ENCODE measurements at places on chromosomes 12 and 14.
A peak's percentile ranks its signal among the peaks of the same experiment; 100 is the strongest.

DNA sequence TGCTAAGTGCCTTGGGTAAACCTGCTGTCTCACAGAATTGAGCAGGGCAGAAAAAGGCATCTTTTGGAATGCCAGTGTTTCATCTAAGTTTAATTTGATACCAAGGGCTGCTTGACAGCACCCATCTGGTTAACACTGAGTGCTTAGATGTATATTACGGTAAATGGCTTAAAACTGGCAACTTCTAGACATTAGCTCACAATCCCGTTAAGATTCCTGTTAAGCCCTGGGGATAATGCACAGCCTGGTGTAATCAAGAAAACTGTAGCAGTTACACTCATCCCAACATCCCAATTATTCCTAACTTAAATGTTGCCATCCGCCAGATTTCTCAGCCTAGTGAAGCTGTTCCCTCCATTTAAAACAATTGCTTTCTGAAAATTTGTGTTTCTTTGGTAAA is 29.9 kb downstream of the PPFIBP1 start:
- no peak for DNase-seq

DNA sequence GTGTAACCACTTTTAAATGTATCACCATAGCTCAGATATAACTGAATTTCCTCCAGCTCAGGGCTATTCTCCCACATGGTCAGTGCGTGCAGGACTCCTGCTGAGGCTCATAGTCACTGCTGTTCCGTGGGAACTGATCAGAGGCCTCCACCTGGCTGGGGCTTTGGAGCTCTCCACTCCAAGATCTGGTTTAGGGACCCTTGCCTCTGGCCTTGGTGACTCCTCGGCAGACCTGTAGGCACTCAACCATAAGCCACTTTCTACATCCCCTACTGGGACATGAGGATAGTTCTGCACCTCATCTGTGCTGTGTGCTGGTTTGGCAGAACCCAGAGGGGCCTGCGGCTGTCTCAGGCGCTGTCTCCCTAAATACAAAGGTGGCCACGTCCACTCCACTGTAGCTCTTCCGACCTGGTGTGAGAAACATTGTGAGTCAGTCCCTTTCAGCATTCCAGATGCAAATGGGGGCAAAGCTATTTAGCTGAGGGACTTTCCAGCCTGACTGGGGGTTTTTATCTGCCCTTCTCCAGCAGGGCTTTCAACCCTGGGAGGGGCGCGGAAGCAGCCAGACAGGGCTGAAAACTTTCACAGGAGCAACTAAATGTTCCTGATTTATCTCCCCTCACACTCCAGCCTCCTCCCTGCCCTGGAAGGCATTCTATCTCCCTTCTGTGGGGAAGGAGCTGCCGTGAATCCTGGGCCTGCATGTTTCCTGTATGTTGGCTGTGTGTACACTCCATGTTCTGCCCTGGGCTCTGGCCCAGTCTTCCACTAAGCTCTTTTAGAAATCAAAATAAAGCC is 218.3 kb upstream of the DAAM1 start:
- DNase-seq: peak; percentile 64

DNA sequence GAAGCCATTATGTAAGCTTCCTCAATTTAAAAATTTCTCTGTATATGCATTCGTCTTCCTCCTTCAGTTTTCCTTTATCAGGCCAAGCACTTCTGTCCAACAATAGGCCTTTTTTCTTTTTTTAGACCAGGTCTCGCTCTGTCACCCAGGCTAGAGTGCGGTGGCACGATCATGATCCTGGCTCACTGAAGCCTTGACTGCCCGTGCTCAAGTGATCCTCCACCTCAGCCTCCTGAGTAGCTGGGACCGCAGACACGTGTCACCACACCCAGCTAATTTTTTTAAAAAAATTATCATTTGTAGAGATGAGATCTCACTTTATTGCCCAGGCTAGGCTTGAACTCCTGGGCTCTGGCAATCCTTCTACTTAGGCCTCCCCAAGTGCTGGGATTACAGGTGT is 25.8 kb downstream of the TAOK3 start:
- DNase-seq: no peak

GRCh38 chr12:32482226-32482625 is 82.9 kb downstream of the FGD4 start:
- DNase-seq: no peak

GRCh38 chr12:97875064-97875463 is 412.5 kb downstream of the RMST start:
- DNase-seq: peak; percentile 27

DNA sequence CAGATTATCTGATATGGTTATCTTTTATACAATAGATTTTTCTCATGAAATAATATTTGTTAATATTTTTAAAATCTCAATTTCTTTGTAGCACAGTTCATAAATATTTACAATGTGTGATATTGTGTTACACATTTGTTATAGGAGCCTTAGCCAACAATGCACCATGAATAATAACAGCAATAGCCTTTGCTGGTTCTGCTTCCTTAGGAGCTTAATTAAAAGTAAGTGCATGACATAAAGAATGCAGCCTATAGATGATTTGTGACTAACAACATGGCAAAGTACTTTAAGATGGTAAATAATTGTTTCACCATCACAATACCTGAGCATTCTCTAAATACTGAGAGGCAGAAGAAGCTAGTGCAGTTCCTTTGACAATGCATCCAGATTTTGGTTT is 156.3 kb upstream of the RASSF8 start:
- DNase-seq: peak; percentile 24

GRCh38 chr12:90826036-90826435 is 128.9 kb downstream of the CCER1 start:
- no peak for DNase-seq

DNA sequence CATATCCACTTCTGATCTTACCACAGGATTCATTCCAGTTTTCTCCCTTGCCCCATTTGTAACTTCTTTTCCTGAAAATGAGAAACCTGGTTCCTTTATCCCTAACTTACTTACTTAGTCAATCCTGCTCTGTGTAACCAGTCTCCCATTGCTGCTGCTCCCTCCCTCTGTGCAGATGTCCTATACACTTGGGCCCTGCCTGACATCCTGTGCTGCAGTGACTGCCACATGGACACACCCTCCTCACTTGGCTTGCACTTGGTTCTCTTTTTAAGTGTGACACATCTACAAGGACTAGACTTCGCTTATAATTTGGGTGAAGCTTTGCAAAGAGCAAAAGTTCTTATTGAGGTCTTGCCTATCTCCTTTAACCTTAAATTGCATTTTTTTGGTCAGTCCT is 51.4 kb downstream of the FGD4 start:
- DNase-seq: no peak

DNA sequence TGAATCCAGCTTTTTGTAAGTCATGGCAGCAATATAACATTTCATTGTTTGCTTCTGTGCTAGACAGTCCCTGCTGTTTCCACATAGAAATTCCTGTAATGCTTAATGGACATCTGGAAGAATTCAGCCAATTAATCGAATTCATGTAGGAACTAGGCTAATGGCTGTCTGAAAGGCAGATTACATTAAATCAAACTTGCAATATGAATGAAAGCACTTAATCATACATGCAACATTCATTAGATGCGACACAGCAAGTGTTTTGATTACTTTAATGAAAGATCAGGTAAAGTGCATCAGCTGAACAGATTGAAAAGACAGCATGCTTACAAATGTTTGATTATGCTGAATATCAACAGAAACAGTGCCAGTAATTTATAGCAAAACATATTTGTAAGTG is 24.1 kb upstream of the INSM2 start:
- DNase-seq: no peak

DNA sequence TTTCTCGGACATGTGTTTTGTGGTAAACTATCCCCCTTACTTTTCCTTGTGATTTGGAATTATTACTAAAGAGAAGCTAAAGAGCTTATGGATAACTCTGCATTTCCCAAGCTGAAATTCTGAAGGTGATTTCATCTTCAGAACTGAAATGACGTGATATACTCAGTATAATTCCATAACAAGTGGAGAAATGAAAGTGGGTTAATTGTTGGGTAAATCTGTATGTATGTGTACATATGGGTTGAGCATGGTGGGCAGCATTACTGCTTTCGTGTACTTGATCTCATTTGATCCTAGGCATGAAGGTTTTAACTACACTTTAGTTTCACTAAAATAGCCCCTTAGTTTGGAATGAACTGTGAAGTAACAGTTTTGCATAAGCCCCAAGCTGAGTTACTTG is 4.1 kb downstream of the YY1 start:
- no peak for DNase-seq

DNA sequence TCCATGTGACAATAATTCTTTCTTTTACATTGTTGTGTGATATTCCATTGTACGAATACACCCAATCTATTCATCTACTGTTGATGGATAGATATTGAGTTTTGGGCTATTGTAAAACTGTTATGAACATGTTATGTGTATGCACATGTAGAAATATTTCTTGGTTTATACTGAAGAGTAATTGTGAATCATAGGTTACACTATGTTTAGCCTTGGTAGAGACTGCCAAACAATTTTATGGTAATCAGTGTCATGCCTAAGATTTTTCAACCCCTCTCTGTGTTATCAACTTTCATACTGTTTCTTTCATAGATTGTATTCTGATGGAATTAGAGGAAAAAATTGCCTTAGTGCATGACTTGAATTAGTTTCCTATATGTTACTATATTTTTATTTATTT is 39.5 kb downstream of the FRMD6 start:
- DNase-seq: no peak

GRCh38 chr14:90732718-90733117 is 83.5 kb downstream of the TTC7B start:
- no peak for DNase-seq

DNA sequence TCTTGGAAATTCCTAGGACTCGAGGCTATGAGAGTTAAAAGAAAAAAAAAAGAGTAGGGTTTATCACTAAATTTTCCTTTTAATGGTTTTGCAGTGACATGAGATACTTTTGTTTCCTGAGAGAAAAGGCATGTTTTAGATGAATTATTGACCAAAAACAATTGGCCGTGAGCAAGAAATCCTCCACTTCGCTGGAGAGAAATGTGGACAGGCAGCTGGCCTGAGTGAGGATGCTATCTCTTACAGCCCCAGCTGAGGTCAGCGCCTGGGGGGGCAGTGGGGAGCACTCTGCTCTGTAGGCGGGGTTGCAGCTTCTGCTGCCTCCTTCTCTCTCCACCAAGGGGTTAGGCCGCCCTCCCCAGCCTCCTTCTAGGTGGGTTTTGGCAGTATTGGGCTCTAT is 54.7 kb downstream of the PRIMA1 start:
- DNase-seq: no peak

GRCh38 chr12:106386813-106387535 is 29.4 kb downstream of the POLR3B start:
- no peak for DNase-seq

GRCh38 chr12:90199006-90199405 is 490.4 kb upstream of the ATP2B1 start:
- DNase-seq: no peak

DNA sequence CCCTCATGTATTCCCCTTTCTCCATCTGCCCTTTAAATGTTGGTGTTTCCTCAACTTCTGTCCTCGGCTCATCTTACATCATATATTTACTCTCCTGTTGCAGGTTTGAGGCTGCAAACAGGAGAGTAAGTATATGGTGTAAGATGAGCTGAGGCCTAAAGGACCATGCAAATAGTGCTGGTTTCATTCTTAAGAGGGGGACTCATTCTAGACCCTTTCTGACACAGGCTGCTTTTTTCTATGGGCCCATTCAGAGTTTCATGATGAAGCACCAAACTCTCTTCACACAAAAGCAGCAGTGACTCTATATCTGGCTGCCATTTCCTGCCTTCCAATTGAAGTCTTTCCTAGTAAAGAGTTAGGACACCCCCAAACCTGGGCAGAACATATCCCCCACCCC is 218.5 kb downstream of the PHLDA1 start:
- no peak for DNase-seq

GRCh38 chr12:16329594-16329993 is 17.9 kb upstream of the MGST1 start:
- DNase-seq: no peak

DNA sequence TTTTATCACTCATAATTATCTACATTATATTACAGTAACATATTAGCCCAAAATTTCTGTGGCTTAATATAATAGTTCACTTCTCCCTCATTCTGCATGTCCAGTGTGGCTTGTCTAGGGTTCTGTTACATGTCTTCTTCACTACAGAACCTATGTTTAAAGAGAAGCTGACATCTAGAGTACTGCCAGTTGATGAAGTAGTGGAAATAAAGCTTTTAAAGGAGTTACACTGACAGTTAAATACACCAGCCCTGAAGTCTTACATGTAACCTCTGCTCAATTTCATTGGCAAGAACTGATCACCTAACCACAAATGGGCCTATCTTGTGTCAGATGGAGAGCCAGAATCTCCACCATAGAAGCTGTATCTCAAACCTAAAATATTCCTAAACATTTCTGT is 32.9 kb downstream of the RPS6KA5 start:
- no peak for DNase-seq

GRCh38 chr14:44385906-44386305 is 121.2 kb downstream of the FSCB start:
- DNase-seq: no peak

- DNase-seq: no peak
Observed at GRCh38 chr12:120072472-120073249, 43.9 kb downstream of the RAB35 start.

GRCh38 chr14:75318353-75318752 is 39.7 kb downstream of the FOS start:
- no peak for DNase-seq

DNA sequence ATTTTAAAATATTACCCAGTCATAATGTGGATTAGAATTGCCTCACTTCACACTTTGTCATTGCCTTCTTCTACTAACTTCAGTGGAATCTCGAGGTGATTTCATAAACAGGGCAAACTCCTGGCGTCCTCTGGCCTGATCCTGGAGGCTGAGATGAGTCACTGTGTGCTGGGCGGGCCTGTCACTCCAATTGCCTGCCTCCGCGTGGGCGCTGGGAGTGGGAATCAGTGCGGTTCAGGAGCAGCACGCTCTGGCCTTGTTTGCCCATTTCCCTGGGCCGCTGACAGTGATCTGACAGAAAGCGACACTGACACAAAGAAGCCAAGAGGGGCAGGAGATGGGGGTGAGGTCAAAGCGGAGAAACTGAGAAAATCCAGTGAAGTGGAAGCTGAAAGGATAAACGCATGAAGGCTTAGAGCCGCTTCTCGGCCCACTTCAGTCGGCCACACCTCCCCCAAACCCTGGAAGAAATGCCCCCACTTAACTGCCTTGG is 29.7 kb downstream of the LGR5 start:
- DNase-seq: peak; percentile 30

- DNase-seq: peak; percentile 73
Observed at GRCh38 chr14:103629503-103630121, 601 bp downstream of the KLC1 start.

- DNase-seq: no peak
Observed at GRCh38 chr14:71579331-71579730, 352.9 kb upstream of the RGS6 start.

- DNase-seq: no peak
Observed at GRCh38 chr12:94714378-94715114, 64.2 kb upstream of the TMCC3 start.

GRCh38 chr12:109714913-109715244 is 1.3 kb downstream of the FAM222A start:
- no peak for DNase-seq

All from GM23338 (cell line).